ENCODE measurements at places on chromosomes 6 and 20.

DNA sequence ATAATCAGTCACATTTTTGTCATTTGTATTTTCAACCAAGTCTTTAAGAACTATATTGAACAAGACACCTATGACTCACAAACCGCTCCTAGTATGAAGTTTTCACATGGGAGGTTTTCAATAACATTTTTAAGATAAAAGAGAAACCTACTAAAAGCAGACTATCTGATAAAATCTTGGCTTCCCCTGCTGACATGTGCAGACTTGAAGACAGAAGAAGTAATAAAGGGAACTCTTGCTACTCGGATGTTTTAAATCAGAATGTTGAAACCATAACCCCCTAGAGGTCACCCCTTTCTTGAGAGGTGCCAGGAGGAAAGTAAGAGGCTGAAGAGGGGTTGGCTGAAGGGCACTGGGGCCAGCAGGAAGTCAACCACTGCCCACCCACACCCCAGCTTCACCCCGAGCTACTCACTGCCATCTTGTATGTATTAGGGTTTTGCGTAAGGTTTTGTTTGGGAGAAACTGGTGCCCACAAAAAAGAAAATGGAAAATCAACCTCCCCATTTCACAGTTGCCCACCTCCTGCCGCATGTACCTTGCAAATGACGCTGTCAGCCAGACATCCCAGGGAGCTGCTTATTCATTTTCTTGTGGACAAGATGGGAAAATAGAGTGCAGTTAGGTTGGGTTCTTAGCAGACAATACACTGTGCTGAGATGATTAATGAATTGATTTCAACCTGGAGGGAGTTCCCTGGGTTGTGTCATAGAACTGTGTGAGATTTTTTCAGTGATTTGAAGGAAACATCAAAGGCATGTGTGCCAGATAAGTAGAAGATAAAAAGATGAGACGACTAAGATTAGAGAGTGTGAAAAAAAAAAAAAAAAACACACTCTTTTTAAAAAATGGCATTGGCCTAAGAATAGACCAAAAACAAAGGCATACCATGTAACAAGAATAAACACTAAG, 83.2 kb upstream of the TAB2 start:
- DNase-seq = peak; percentile 71

GRCh38 chr6:148455225-148455624, 112.6 kb downstream of the SASH1 start:
- peak; percentile 75 for DNase-seq

DNA sequence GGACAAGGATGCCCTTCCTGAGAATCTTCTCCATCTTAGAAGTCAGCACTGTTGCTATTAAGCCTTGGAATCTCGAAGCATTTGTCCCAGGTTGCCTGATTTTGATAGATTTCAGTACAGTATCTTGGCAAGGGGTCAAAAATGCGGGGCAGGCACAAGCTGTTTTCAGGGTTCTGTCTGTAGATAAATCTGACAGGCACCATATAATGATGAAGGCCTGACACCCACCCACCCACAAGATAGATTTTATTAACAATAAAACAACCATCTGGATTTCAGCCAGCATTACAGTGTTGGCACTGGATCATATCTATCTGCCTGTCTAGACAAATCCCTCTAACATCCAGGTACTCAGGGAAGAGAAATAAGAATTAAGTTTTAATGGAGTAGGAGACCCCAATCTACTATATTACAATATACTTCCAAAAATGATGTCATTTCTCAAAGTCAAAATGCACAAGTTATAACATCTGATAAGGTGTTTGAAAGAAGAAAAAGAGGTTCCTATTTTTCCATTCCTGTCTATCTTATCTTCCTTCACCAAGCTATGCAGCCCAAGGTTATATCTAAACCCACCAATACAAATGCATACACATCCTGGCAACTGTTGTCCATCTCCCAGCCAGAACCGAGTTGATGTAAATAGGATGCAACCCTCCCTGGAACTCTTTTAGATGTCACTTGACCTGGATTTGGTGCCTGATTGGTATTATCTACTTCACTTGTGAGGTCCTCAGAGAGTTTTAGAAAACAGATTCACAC, 10.7 kb downstream of the NEDD9 start:
- DNase-seq = no peak

DNA sequence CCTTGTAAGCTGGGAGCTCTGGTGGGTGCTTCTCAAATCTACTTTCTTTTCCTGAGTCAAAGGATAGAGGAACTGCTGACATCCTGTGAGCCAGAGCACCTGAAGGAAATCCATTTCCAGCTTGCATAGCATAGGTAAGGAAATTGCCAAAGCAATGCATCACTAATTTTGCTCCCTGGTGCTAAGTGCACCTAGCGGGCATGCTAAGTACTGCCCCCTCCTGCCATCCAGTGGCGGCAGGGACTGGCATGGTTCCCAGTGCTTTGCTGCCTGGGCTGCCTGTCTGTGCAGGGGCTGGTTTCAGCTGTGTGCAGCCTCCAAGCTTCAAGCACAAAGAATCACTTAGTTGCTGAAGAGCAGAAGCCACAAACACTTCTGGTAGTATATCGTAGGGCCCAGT, 63.9 kb downstream of the FARS2 start:
- no peak for DNase-seq

DNA sequence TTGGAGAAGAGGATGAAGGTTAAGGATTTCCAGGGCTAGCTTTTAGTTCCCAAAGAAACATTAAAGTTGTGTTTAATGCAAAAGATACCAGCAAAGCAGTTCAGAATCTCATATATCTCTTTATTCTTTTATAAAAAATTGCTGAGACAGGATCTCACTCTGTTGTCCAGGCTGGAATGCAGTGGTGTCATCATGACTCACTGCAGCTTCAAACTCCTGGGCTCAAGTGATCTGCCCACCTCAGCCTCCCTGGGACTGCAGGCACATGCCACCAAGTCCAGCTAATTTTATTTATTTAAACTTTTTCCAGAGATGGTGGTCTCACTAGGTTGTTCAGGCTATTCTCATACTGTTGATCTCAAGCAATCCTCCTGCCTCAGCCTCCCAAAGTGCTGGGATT, 41.1 kb upstream of the CAP2 start:
- DNase-seq = no peak

GRCh38 chr6:130431346-130431852, 65.6 kb downstream of the TMEM200A start:
- DNase-seq = no peak

GRCh38 chr6:19128701-19129100, 708.5 kb upstream of the ID4 start:
- no peak for DNase-seq

DNA sequence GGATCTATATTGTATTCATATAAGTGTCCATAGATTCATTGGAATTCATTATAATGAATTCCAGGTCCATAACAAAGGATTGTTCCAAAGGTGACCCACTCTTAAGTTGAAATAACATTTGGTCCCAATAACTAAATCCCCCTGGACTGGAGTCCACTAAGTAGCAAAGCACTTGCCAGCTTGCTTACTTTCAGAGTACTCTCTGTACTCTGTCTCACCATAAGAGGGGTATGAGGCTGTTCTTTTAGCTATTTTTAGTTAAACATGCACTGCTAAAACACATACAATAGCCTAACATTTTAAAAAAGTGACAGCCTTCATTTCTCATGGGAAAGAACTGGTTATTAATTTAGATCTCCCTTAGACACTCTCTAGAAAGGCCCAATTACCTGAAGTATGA, 16.7 kb upstream of the ARHGAP18 start:
- no peak for DNase-seq

GRCh38 chr20:2804852-2805688, 4.6 kb upstream of the CPXM1 start:
- DNase-seq = no peak

DNA sequence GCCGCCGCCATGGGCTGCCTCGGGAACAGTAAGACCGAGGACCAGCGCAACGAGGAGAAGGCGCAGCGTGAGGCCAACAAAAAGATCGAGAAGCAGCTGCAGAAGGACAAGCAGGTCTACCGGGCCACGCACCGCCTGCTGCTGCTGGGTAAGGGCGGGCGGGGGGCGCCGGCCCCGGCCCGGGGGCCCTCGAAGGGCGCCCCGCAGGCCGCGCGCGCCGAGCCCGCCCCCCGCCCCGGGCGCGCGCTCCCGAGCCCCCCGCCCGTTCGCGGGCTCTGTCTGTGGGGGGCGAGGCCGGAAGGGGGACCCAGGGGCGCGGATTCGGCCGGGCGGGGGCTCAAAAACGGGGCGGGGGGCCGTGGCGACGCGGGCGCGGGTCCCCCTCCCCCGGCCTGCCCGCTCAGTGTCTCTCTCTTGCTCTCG, 39.2 kb downstream of the GNAS start:
- DNase-seq = peak; percentile 44

DNA sequence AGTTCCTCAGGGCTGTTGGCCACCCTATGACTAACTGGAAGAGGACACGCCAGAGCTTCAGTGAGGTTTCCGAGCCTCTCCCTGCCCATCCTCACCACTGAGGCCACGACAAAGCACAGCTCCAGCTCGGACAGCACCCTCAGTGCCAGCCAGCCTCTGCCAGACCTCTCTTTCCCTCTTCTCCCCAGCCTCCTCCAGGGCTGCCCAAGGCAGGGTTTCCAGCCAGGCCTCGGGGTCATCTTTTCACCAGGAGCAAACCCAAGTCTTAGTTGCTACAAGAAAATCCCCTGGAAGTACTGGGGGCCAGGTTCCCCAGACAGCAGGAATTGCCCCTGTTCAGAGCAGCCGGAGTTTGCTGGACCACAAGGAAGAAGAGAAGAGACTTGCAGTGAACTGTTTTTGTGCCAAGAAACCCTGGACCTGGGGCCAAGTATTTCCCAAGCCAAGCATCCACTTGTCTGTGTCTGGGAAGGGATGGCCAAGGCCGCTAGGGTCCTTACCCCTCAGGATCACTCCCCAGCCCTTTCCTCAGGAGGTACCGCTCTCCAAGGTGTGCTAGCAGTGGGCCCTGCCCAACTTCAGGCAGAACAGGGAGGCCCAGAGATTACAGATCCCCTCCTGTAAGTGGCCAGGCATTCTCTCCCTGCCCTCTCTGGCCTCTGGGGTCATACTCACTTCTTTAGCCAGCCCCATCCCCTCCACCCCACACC, 41.6 kb downstream of the PLAGL2 start:
- DNase-seq = no peak

DNA sequence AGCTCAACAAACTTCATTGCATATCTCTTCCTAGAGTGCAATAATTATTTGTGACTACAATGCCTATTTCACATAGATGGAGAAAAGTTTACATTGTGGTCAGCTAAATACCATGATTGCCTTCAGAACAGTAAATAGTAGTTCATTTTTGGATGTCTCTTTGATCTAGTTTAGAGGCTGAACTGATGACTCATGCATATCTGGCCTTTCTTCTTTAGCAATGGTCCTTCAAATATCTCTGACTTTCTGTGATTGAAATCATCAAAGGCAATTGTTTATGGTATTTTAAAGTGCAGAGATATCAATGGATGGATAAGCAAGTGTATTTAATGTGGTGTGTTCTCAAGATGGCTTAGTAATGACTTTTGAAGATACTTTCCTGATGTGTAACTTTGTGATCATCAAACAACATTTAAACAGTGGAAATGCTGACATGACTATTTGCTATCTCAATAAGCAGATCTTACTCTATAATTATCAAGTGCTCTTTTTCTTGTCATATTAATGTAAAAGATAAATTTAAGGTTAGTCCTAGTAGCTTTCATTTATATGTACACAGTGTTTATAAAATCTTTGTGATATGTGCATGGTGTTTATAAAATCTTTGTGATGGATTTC, 523.7 kb upstream of the SLC35B3 start:
- DNase-seq = peak; percentile 6

DNA sequence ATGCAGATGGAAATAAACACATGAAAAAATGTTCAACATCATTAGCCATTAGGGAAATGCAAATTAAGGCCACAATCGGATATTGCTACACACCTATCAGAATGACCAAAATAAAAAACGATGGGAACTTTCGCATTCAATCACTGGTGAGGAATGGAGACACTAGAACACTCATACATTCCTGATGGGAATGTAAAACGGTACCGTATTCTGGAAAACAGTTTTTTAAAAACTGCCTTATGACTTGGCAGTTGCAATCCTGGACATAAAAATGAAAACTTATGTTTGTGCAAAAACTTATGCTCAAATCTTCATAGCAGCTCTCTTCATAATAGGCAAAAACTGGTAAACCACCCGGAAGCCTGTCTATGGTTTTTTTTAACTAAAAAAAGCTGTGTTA, 146.0 kb downstream of the CEBPB start:
- DNase-seq = peak; percentile 67

DNA sequence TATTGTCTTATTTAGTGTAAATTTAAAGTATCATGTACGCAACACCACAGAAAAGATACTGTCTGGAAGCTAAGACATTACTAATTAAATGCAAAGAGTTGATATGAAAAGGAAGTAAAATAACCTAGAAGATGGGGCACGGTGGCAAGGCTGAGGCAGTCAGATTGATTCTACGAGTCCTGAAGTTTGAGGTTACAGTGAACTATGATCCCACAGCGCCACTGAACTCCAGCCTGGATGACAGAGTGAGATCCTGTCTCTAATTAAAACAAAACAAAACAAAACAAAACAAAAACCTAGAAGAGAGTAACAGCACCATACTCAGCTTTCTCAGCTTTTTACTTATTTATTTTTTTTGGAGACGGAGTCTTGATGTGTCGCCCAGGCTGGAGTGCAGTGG, 199.0 kb downstream of the PRKN start:
- no peak for DNase-seq

DNA sequence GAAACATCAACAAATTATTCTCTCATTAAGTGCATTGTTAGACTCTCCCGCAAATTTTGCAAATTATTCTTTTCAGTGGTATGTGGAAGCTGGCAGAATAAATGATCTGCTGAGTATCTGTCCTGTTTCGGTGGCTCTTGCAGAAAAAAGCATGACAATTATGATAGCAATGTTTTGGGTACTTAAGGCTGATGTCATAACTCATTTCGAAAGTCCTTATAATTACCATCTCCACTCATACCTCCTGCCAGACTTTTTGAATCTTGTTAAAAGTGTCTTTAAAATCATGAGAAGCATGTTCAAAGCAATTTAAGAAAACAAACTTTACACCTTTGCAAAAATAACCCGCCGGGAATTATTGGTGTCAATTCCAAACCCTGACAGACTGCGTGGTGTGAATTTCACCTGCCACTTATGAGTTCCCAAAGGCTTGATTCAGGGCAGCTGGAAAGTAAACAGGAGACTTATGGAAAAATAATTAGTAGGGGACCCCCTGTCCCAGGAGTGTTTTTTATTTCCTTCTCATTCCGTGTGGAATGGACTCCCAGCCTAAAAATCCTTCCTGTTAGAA, 87.6 kb upstream of the E2F3 start:
- DNase-seq = peak; percentile 14

DNA sequence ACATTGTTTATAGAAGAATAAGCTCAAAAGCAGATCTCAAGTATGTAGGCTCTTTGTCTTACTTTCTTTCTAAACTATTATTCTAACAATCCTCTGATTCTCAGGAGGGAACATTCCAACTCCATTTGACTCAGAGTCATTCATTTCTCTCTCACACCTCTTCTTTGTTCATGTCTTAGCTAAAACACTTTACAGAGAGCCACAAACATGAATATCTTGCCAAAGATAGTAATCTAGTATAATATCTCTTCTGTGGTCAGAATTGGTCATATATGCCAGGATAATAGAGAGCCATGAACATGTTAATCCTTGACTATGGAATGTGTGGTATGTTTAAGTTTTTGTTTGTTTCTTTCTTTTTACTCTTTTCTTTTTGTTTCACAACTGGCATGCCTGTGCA, 456.0 kb upstream of the PTCHD4 start:
- DNase-seq = no peak

Measured in fibroblast of villous mesenchyme (primary cell).